Bone marrow (tissue), 2 donors: ENCODE measurements at places on chromosomes 16 and 17.

DNA sequence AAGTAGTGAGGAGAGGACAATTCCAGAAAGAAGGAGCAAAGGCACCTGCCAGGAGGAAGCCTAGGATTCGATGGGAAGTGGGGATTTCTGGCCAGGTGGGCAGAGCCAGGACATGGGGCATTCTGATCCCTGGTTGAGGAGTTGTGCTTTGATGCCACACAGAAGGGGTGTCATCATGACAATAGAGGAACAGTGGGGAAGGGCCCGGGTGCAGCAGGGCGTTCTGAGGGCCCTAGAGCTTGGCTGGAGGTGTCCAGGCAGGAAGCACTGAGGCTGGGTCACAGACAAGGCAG, 4.3 kb downstream of the EVPLL start:
- DNase-seq = no peak

- DNase-seq = peak; percentile 99
These were observed 7.4 kb downstream of the KDM6B start for GRCh38 chr17:7841396-7841914.

- DNase-seq = no peak
These were observed 3.0 kb upstream of the ZNF213 start for GRCh38 chr16:3131755-3132377.

GRCh38 chr17:46901291-46901690, 21.7 kb upstream of the GOSR2 start:
- DNase-seq = no peak

DNA sequence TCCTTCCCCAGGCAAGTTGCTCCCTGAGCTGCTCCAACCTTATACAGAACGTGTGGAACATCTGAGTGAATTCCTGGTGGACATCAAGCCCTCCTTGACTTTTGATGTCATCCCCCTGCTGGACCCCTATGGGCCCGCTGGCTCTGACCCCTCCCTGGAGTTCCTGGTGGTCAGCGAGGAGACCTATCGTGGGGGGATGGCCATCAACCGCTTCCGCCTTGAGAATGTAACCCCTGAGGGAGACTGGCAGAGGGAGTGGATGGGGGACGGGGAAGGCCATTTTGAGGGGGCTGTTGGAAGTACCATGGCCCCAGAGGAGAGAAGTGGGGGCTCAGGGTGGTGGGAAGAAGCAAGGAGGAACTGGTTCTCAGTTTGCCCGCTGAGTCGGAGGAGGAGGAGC, 2.0 kb downstream of the COASY start:
- no peak for DNase-seq

- DNase-seq = no peak
These were observed 19.8 kb upstream of the MYO1D start for GRCh38 chr17:32896647-32897258.

DNA sequence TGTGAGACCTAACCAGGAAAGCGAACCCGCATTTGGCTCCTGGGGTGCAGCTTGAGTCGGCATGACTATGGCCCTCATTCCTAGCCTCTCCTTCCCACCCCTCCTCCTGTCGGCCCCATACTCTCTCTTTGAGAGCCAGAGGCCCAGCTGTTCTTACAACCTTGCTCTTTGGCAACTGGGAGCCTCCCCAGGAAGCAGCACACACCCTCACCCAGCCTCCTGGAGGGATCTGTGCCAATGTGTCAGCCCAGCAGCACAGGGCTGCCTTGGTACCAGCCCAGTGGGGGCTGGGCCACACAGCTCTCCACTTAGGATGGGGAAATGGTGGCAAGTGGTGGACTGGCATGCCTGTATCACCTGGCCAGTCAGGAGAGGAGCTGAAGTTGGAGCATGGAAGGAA, 70.3 kb upstream of the LGALS9 start:
- DNase-seq = no peak

GRCh38 chr17:51585514-51586104, 325.3 kb downstream of the UTP18 start:
- DNase-seq = no peak

DNA sequence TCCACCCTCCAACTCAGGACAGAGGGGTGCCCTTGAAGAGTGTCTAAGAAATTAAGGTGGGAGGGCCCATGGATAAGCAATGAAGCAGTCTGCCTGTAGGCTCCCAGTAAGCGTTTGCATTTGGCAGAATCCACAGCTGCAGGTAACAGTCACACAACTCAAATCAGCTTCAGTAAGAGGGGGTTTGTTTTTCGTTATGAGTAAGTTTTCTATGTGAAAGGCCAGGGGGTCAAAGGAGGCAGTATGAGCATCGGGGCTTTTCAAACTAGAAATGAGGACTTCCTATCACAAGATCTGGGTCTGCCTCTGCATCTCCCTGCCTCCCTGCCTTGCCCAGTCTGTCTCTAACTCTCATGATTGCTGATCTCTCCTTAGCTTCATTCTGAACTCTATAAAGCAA, 128.1 kb upstream of the CCL2 start:
- no peak for DNase-seq

GRCh38 chr16:81521141-81521626, 76.6 kb downstream of the CMIP start:
- no peak for DNase-seq

DNA sequence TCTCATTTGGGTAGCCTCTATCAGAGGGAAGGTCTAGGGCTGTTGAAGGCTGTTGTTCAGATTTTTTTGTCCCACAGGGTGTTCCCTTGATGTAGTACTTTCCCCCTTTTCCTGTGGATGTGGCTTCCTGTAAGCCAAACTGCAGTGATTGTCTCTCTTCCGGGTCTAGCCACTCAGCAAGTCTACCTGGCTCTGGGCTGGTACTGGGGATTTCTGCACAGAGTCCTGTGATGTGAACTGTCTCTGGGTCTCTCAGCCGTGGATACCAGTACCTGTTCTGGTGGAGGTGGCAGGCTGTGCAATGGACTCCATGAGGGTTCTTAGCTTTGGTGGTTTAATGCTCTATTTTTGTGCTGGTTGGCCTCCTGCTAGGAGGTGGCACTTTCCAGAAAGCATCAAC, 23.3 kb upstream of the CCR7 start:
- DNase-seq = no peak

DNA sequence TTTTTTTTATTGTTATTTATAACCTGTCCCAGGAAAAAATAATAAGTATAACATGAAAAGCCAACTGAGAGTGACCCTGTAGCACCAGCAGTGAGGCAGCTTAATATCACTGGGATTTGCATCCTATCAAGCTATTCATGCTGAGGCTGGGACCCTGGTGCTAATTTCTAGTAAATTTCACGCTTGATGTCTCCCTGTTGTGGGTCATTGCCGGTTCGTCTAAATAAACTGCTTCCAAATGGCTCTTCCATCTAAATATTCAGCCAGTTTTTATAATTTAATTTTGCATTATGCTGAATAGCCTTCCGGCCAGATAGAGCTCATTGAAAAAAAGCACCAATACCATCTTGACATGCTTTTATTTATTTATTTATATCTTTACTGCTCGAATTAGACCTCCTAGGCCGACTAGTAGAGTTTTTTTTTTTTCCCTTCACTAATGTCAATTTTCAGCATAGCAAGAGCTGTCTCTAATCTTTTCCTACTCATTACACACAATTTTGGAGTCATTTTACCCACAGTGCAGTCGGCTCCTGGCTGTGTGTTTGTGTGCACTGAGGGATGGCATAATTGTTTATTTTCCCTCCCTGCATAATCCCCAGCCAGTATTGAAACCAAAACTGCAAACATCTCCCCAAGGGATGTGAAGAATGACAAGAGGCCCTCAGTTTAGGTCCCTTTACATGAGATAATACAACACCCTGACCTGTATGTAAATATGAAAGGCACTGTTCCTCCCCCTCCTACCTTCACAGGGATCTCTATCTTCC, 168.8 kb downstream of the AATF start:
- DNase-seq = no peak

DNA sequence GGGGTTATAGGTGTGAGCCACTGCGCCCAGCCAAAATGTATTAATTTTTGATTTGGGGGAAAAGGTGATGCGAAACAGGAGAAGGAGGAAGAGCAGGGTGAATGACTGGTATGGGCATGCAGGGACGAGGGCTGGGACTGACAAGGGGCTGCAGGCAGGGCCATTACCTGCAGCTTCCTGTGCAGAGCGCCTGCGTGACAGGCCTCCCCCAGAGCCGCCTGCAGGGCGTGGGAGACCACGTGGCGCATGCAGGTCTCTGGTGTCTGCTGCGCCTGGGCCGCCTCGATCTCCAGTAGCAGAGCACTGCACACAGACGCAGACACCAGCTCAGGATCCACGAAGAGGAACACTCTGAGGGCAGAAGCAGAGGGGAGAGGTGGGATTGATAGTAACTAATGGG, 32.4 kb downstream of the PIK3R6 start:
- no peak for DNase-seq

- no peak for DNase-seq
These were observed 7.6 kb upstream of the IRX5 start for GRCh38 chr16:54923055-54923473.

- DNase-seq = no peak
These were observed 5.4 kb downstream of the CLUH start for GRCh38 chr17:2705888-2706795.

- no peak for DNase-seq
These were observed 181.4 kb upstream of the WSCD1 start for GRCh38 chr17:5888811-5889210.

DNA sequence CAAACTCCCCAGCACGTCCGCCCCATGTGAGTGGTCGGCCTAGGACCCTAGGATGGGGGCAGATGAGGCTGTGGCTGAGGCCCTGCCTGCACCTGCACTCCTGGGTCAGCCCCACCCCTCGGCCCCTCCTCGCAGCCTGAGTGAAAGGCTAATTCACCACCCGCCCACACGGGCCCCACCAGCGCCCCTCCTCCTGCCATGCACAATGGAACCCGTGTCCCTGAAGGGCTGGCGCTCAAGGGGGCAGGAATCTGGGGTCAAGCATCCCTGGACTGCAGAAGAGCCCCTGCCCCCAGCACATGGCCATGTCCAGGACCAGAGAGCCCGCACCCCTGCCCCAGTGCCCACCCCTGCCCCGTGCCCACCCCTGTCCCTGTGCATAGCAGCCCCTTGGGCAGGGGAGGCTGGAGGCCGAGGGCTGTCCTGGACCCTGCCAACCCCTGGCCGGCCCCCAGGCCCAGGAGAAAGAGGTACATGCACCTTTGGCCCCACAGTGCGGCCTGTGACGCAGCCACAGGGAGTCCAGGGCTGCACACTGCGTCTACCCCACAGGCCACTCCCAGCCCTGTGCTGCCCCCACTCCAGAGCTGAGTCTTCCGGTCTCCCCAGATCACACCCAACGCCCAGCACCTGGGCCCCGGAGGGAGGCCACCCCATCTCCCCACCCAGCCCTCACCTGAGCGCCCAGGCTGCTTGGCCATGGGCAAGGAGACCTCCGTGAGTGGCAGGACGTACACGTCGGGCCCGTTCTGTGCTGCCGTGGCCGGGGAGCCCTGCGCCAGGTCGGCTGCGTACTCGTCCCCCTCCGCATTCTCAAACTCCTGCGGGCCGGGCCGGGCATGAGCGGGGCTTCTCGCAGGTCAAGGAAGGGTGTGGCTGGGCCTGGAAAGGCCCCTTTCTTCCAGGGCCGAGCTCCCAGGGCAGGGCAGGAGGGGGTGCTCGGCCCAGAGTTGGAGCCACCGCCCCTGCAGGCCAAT, 34.6 kb upstream of the PVALEF start:
- DNase-seq = no peak

DNA sequence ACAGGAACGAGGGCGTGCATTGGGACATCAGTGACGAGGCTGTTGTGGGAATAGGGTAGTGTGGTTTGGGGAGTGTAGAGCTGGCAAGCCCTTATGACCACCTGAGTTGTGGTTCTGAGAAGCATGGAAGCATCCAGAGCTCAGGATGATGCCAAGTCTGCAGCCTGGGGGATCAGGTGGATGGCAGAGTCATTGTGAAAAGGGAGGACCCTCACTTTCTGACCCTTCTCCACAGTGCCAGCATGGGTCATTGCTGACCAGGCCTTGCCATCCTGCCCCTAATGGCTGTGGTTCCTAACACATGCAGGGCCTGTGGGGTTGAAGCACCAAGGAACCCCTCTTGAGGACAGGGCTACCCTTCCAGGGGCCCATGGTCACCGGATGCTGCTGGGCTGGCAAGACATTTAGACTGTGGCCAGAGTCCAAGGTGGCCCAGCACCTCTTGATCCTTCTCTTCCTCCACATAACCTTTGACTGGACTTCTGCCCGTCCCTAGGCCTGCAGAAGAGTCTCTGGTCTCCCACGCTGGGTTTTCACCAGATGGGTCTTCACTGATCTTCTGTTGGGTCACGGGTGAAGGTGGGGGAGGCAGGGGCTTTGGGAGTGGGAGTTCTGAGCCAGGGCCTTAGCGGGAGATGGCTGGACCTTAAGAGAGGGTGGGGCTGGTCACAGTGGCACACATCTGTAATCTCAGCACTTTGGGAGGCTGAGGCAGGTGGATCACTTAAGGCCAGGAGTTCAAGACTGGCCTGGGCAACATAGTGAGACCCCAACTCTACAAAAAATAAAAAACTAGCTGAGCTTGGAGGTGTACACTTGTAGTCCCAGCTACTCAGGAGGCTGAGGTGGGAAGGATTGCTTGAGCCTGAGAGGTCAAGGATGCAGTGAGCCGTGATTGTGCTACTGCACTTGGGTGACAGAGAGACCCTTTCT, 2.0 kb upstream of the PLA2G15 start:
- no peak for DNase-seq

DNA sequence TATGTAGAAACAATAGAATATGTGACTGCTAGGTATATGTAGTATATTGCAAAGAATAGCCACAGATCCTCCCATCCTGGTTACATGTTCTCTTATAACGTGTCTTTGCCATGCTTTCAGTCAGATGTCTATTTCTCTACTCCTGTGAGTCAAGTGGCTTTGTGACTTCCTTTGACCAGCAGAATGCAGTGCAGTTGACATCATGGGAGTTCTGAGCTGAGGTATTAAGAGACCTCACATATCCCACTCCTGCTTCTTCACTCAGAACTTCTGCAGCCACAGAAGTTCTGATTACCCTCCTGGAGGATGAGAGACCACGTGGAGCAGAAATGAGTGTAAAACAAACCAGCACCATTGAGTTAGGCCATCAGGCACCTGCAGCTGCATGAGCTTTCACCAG, 222.5 kb downstream of the PRKCA start:
- no peak for DNase-seq

GRCh38 chr17:53092072-53092471, 730.7 kb upstream of the KIF2B start:
- no peak for DNase-seq

DNA sequence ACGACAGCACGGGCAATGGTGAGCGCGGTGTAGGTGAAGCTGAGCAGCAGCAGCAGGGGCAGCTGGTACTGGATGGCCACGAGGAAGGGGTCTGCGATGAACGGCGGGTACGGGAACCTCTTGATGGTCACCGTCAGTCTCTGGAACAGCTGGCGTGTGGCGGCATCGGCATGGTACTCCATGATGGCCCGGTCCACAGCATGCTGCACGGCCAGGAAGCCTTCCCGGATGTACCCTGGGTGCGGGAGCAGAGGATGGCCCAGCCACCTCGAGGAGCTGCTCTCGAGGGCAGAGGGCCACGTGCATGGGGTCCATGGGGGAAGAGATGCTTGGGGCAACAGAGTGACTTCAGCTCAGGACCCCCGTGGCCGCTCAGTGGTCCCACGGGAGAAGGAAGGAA, 20.9 kb downstream of the ABCA3 start:
- DNase-seq = no peak
